ENCODE measurements at places on chromosomes 1 and 21.

- no peak for DNase-seq
These were observed 615 bp upstream of the MRPS15 start for GRCh38 chr1:36464605-36465393.

- DNase-seq: no peak
These were observed 36.0 kb upstream of the TENT5C start for GRCh38 chr1:117569856-117570255.

DNA sequence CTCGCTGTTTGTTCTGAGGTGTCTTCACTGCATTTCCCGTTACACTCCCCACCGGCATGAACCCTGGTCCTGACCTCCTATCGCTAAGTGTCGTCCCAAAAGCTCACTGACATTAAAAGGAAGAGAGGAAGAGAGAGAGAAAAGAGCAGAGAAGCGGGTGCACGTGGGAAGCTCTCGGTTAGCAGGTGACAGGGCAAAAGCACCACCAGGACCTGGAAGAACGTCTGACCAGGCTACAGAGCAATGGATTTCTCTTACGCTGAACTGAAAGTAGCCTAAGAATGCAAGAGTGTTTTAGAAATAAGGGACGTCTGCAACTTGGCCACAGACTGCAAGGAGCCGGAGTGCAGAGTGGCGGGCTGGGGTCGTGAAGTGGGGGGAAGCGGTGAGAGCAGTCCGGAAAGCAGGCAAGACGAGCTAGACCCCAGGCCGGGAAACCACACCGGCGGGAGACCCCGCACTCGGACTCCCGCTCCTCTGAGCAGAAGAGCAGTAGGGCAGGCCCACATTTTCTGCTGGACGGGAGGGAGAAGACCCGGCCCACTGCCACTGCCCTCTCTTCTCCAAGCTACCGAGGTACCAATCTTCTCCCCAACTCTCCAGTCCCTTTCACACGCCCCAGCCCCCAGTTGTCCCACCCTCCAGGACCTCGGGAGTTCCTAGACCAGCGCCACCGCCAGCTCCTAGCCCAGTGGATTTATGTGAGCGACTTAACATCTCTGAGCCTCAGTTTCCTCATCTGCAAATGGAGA is 8.3 kb upstream of the MPZL1 start:
- DNase-seq: peak; percentile 64

- DNase-seq: no peak
These were observed 1.6 kb upstream of the IL10RB start for GRCh38 chr21:33264561-33264960.

- peak; percentile 26 for DNase-seq
These were observed 59.5 kb downstream of the POFUT2 start for GRCh38 chr21:45228171-45228641.

DNA sequence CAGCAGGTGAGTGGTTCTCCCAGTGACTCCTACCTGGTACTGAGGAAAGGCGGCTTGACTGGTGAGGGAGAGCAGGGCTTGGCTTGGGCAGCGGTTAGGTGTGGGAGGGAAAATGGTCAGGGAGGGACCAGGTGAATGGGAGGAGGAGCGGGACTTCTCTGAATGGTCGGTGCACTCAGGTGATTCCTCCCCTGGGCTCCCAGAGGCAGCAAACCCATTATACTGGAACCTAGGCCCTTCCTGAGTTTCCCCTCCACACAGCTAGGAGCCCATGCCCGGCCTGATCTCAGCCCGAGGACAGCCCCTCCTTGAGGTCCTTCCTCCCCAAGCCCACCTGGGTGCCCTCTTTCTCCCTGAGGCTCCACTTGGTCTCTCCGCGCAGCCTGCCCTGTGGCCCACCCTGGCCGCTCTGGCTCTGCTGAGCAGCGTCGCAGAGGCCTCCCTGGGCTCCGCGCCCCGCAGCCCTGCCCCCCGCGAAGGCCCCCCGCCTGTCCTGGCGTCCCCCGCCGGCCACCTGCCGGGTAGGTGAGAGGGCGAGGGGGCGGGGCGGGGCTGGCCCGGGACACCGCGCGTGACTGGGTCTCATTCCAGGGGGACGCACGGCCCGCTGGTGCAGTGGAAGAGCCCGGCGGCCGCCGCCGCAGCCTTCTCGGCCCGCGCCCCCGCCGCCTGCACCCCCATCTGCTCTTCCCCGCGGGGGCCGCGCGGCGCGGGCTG is 2.3 kb downstream of the ARTN start:
- DNase-seq: peak; percentile 77

DNA sequence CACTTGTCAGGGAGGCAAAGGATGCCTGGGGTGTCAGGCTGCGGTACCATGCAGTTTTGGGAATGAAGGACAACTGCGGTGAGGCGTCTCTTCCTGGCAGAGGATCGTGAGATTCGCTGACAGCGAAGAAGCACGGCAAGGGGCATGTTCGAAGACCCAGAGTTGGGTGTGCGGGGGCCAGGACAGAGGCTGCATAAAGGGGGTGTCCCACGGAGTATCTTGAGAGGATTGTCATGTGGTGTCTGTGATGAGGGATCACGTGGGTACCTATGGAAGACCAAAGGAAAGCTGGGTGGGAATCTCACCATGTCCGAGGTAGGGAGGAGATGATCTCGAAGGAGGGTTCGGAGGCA is 372 bp downstream of the SLC25A44 start:
- DNase-seq: no peak
